ENCODE measurements at places on chromosomes 5 and 9.

DNA sequence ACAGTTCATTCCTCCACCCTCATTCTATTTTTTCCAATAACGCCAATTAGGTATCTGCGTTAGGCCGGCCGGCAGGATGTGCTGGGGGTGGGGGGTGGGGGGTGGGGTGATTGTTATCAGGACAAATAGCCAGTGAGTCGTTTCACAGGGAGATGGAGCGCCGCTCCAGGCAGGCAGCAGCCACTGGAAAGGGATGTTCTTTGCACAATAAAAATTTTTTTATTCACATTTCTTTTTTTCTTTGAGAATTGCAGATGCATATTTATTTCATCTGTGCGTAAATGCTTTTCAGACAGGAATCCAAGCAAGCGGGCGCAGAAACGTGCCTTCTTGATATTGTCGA is 4.1 kb downstream of the LMX1B start:
- no peak for DNase-seq

DNA sequence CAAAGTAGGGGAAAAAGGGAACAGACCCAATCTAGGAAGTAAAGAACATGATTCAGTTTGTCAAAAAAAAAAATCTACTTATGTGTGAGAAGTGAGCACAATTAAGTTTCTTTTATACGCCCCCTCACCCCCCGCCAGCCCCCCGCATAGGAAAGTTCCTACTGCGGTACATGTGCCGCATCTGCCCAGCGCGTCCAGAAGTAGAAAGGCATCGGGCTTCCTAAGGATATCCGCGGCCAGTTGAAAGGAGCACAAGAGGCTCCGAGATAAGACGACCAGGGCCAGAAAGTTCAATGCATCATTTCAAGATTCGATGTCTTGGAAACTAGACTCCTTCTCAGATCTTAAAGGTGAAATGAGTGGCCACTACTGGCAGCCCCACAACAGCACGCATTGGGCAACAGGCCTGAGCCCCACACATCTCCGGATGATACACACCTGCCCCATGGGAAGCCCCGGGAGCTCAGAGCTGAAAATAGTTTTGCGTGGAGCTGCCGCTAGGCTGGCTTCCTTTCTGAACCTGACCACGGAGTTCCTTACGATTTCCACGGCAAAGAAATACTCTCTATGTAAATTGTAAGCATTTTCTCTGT is 203.9 kb downstream of the RAB3C start:
- DNase-seq = no peak

GRCh38 chr9:109063760-109064159 is 50.5 kb upstream of the CTNNAL1 start:
- no peak for DNase-seq

- DNase-seq = no peak
These were observed 536.9 kb upstream of the WWC1 start for GRCh38 chr5:167754501-167755021.

GRCh38 chr5:134046801-134047686 is 42.3 kb upstream of the VDAC1 start:
- no peak for DNase-seq

- peak; percentile 91 for DNase-seq
These were observed 102.5 kb upstream of the GABRP start for GRCh38 chr5:170681013-170681433.

DNA sequence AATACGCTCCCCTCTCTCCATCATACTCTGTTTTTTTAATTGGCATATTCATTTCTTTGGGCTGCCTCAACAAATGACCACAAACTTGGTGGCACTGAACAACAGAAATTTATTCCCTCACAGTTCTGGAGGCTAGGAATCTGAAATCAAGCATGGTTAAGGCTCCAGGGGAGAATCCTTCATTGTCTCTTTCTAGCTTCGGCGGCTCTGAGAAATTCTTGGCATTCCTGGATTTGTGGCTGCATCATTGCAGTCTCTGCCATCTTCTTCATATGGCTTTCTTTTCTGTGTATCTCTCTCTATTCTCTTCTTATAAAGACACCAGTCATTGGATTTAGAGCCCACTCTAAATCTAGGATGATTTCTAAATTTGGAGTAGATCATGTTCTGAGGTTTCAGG is 10.9 kb upstream of the SLC24A2 start:
- DNase-seq = no peak

GRCh38 chr9:73575101-73576060 is 423.7 kb downstream of the ANXA1 start:
- no peak for DNase-seq

DNA sequence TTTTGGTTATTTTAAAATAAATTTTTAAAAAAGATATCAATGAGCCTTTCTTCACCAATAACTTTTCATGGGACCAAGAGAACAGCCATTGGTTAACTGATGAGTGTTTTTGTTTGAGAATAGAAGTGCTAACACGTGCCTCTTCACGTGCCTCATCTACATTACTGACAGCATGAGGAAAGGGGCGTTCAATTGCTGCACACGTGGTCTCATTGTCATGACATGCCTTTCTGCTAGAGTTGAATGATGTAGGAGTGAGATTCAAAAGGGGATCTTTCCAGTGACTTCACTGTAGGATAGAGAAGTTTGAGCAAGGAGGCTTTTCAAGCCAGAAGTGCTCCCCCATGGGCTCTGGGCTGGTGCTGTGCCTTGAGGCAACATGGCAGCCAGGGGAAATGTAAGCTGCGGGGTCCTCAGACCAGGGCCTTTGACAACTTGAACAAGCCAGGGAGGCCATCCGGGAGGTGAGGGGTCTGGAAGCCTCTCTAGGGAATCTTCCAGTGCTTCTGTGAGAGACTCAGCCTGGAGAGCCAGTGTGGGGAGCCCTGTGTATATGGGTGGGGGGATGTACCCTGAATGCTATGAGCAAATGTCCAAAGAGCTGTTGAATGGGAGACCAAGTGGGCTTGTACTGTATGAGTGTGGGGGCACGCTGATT is 51.2 kb upstream of the FSTL4 start:
- DNase-seq = no peak

GRCh38 chr5:141941779-141942178 is 16.2 kb downstream of the PCDH12 start:
- no peak for DNase-seq

DNA sequence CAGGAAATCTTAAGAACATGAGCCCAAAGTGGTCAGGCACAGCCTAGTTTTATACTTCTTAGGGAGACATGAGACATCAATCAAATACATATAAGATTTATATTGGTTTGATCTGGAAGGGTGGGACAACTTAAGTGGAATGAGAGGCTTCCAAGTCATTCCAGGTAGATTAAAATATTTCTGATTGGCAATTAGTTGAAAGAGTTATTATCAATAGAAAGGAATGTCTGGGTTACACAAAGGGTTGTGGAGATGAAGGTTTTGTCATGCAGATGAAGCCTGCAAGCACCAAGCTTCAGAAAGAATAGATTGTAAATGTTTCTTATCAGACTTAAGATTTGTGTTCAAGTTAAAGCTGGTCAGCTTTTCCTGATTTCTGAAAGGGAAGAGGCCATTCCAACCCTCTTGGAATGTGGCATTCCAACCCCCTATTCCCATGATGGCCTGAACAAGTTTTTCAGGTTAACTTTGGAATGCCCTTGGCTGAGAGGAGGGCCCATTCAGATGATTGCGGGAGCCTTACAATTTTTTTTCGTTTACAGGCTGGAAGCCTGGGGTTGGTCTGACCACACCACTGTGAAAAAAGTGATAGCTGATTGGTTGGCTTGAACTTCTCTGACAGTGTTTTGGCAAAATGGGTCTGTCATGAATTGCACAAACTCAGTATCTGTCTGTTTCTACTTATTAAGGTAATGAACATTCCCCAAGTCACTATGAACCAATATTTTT is 245.6 kb upstream of the RAI14 start:
- no peak for DNase-seq

- DNase-seq = no peak
These were observed 4.5 kb upstream of the CARD19 start for GRCh38 chr9:93091453-93092081.

DNA sequence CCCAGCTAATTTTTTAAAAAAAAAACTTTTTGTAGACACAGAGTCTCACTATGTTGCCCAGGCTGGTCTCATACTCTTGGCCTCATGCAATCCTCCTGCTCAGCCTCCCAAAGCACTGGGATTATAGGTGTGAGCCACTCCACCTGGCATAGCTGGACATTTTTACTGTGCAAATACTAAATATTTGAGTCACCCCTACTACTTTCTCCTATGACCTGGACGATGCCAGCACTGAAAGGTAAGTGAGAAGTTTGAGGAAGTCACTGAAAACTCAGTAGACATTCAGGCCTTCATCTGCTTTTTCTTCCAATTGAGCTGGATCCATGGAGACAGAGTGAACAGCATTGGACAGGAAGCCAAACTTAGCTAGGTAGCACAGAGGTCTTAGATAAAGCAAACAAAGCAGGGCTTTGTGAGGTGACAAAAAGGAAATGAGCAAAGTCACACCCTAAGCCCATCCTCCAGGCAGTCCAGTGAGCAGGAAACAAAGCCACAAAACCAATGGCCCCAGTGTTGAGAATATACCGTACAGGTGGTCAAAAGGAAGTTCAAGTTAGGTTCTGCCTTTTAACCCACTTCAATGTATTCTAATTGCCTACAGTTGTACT is 192.6 kb upstream of the RASA1 start:
- DNase-seq = no peak

DNA sequence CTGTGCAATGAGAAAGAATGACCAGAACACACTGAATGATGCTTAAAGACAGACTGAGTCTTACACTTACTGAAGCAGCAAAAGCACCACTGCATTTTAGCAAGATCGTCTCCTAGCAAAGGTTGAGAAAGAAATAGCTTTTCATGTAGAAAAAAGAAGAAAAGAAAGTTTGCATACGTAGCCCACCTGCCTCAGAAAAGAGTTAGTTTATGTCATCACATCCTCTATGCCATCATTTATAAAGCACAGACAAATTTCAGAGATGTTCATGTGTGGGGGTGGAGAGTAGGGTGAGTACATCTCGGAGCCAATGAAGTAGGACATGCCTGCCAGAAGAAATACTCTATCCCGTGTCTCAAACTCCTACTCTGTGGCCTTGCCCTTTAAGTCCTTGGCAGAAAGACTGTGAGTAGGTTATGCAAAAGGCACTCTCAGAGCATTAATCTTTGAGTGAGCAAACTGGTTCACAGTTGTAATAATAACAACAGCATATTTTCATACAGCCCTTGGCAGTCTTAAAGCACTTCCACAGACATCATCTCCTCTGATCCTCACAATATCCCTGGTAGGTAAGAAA is 22.4 kb downstream of the NRG2 start:
- DNase-seq = no peak

DNA sequence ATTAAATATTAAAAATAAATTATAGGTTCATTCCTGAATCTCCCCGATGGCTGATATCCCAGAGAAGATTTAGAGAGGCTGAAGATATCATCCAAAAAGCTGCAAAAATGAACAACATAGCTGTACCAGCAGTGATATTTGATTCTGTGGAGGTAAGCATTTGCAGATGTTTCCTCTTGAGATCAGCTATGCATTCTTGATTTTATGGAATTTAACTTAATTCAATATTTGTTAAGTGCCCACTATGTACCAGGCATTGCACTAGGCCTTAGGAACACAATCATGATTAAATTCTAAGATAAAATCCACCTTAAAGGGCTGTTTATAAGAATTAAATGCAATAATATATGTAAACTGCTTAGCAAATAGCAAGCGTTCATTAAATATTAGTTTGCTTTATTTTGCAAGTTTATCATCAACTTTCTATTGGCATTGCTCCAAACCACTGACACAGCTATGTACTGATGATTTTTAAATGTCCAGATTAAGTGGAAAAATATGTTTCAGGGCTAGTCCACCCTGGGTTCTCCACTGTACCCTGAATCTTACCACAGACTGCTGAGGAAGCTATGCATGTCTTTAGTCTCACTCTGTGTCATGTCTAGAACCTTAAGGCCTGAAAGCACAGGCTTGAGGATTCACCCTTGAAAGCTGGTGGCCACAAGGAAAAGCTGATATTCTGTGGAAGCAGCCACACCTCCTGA is 33.2 kb downstream of the SLC22A4 start:
- DNase-seq = no peak

- DNase-seq = no peak
These were observed 1.3 kb upstream of the LURAP1L start for GRCh38 chr9:12773562-12773961.

GRCh38 chr9:83675466-83675865 is 32.3 kb downstream of the UBQLN1 start:
- DNase-seq = no peak

DNA sequence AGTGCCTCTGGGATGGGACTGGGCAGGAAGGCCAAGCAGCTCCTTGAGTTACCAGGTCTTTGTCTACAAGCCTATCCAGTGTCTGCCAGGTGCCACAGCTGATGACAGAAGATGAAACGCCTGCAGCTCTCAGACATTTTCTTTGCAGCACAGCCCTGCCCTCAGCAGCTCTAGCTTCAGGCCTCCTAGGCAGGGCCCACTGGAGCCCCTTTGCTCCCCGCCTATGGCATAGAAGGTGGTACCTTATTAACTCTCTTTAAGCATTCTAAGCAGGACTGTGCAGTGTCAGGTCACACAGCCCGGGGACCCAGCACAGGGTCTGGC is 1.3 kb upstream of the SKP1 start:
- no peak for DNase-seq

GRCh38 chr5:149333711-149334443 is 11.4 kb upstream of the GRPEL2 start:
- no peak for DNase-seq

DNA sequence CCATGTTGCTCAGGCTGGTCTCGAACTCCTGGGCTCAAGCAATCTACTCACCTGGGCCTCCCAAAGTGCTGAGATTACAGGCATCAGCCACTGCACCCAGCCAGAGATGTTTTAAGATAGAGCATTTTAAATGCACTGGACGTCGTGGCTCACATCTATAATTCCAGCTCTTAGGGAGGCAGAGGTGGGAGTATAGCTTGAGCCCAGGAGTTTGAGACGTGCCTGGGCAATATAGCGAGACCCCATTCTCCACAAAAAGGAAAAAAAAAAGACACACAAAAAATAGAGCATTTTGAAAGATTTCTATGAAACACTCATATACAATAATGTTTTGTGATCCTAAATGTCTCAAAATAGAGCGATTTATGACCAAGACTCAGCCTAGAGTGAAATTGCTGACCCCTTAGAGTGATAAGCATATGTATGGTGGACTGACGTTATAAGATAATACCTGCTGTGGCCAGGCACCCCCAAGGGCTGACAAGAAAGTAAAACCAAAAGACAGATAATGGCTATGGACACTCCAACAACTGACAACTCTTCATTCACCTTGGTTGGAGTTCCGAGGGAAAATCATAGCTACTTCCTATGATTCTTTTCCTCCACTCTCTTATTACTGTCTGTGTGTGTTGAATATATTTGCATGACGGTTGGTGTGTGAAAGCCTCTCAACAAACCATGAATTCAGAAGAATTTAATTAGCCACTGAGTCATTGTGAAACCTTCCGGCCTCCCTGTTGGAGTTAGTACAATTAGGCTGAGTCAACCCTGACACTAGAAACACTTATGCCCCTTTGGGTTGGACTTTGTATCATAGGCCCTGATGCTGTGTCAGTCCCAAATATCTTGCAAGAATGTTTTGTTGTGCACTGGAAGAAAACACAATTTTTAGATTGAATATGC is 526.5 kb upstream of the NUDT12 start:
- no peak for DNase-seq

All from nephron progenitor cell (in vitro differentiated cells).